Omental fat pad (tissue), 4 donors: ENCODE measurements at places on chromosomes 16 and 17.

DNA sequence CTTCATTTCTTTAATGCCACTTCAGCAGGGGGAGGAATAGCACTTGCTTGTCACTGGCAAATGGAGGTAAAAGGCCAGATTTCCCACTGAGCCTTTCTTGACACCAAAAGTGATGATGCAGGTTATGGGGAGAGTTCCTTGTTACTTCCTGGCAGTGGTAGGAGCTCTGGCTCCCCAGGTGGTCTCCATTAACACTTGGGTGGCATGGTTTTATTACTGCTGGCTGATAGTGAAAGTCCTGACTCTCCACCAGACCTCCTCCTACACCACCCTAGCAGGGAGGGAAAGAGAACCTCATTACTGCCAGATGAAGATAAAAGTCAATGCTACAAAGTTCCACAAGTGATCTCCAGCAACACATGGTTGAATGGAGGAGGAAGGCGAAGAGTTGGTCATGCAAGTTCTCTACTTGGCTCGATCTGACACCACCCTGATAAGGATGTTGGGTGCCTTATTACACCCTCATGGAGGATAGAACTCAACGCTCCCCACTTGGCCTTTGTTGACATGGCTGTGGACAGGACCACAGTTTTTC, 152.7 kb upstream of the GNAO1 start:
- no peak for DNase-seq

DNA sequence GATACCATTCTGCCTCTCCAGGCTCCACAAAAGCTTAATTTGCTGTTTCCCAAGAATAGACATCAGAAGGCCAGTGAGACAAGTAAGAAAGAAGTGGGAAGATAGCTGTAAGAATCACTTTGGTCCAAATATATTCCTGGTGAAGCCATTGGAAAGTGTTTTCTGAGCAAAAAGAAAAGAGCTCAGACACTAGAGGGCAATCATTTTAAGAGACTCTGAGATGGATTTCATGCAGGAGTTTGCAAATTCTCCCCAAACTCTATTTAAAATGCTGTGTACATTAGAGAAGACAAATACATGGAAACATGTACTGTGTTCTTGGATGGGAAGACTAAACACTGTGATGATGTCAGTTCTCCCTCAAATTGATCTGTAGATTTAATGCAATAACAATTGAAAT, 8.0 kb upstream of the SLC6A2 start:
- DNase-seq: no peak

- DNase-seq: no peak
Observed at GRCh38 chr16:87461466-87461991, 31.3 kb downstream of the ZCCHC14 start.

DNA sequence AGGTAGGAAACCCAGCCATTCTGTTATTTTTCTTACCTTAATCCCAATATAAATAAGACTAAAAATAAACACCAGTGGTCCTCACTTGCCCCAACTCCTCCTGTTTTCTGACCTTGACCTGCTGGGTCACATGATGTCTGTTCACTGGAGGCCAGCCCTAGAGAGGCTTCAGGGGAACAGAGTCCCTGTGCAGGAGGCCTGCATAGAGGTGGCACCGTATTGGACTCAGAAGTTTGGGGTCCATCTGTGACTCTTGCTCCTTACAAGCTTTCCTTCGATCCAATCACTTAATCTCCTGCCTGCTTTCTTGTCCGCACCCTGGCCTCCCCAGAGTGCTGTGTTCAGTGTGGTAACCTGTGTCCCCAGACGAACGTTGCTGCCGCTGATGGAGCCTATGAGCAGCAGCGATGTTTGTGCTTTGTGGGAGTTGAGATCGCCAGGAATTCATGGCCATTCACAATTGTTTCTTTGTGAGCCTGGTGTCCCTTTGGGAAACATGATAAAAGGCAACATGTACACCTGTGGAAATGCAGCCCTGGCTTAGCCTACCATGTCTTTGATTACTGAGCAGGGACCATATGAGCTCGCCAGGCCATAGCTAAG, 4.7 kb downstream of the IGSF6 start:
- no peak for DNase-seq

DNA sequence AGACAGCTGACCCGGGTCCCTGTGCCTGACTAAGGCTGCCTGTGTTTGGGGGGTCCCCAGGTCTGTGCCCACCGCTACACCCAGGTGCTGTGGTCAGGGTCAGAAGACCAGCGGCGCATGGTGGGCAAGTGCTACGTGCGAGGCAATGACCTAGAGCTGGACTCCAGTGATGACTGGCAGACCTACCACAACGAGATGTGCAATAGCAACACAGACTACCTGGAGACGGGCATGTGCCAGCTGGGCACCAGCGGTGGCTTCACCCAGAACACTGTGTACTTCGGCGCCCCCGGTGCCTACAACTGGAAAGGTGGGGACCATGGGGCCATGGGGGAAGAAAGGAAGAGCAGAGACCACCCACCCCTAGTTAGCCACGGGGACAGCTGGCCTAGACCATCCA, 12.1 kb downstream of the ITGA3 start:
- DNase-seq: no peak

- no peak for DNase-seq
Observed at GRCh38 chr17:72804949-72805707, 287.4 kb downstream of the SLC39A11 start.

GRCh38 chr16:66389256-66390176, 23.0 kb downstream of the CDH5 start:
- no peak for DNase-seq

GRCh38 chr17:57400648-57401047, 144.3 kb downstream of the MSI2 start:
- DNase-seq: no peak

- no peak for DNase-seq
Observed at GRCh38 chr16:83433201-83433600, 374.6 kb upstream of the HSBP1 start.

- DNase-seq: no peak
Observed at GRCh38 chr16:64132190-64132589, 989.7 kb downstream of the CDH11 start.

- no peak for DNase-seq
Observed at GRCh38 chr17:39943702-39944392, 16.3 kb downstream of the LRRC3C start.

DNA sequence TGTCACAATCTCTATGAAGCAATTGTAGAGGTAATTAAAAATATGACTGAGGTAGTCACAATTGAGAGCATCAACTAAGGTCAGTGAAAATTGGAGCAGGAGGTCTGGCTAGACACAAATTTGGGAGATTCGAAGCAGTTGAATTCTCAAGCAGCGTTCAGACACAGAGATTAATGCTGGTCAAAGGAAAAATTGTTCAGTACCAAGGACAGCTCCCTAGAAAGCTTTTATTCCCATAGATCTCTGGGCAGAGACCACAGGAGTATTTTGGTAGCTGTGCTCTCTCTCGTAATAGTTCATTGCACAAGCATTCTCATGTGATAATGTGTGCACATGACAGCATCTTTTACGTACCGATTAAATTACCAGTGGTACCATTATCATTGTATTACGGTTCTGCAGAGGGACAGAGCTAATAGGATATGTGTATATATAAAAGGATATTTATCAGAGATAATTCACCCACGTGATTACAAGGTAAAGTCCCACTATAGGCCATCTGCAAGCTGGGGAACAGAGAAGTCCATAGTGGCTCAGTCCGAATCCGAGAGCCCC, 387.5 kb upstream of the HSBP1 start:
- DNase-seq: no peak

- DNase-seq: no peak
Observed at GRCh38 chr17:42255445-42255844, 20.7 kb downstream of the STAT5B start.

DNA sequence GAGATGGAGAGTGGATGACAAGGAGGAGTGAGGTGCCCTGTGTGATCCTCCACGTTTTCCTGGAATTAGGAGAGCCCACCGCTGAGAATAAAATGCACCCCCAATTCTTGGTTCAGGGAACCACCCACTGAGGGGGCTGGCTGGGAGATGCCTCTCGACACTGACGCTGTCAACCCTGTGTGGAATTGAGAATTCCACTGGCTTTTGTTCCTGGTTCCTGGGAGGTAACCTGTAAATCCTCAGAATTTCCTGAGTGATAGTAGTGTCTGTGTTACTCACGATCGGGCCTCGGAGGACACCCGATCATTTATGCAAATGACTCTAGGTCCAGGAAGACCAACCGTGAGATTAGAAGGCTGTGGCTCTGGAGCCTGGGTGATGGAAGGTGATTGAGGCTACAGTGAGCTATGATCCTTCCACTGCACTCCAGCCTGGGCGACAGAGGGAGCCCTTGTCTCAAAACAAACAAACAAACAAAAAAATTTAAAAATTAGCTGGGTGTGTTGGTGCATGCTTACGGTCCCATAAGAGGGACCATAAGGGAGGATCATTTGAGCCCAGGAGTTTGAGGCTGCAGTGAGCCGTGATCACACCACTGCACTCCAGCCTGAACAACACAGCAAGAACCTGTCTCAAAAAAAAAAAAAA, 11.7 kb upstream of the PRPSAP1 start:
- no peak for DNase-seq

DNA sequence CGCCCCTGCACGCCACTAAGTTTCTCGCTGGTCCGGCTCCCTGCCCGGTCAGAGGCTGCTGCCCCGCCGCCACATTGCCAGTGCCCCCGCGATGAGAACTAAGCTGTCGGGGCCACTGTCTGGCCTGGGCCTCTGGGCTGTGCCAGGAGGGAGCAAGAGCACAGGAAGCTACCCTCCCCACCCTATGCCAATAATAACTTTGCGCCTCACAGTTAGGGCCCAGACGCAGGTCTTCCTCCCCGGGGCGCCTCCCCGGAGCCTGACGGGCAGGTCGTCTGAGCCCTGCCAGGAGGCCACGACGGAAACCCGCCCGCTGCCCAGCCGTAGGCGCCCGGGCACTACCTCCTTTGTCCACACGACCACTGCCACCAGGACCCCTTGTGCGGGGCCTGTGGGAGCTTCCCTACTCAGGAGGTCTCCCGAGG, 1.5 kb downstream of the ZFPM1 start:
- DNase-seq: no peak

GRCh38 chr17:34633351-34633750, 54.0 kb downstream of the TMEM132E start:
- DNase-seq: no peak

GRCh38 chr16:13936596-13937081, 16.7 kb downstream of the ERCC4 start:
- DNase-seq: no peak

DNA sequence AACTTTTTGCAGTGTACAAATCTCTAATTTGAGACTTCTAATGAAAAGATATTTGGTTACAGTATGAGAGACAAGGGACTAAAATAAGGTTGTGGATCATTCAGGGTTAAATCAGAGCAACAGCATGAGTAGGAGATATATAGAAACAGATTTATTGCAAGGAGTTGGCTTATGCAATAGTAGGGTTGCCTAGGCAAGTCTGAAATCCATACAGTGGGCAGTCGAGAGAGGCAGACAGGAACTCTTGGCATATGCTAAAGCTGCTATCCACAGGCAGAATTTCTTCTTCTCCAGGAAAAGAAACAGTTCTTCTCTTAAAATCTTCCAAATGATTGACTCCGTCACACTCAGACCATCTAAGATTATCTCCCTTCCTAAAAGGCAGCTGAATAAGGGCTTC, 500.8 kb downstream of the MAF start:
- DNase-seq: no peak

DNA sequence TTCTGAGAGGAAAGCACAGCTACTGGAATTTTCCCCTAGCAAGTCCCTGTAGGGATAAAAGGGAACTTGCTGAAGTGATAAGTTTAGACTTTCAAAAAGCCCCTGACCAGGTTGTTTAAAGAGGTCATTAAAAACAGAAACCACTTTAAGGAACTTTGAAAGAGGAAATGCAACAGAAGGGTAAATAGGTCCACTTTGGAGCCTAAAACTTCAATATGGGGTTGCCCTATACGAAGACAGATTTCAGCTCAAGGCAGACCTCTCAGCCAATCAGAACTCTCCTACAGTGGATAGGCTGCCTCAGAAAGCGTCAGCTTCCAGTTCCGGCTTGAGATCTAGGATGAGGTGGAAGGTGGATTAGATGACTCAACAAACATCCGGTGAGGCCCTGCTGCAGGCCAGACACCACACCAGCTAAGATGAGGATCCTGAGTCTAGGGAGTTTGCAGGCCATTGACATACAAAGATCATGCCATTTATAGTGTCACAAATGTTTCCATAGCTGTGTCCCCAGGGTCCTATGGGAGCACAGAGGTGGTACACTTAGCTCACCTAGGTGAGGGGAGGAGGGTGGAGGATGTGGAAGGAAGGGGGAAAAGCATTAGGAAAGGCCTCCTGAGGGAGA, 7.9 kb upstream of the MFSD6L start:
- no peak for DNase-seq

GRCh38 chr16:4389051-4389955, 17.7 kb downstream of the VASN start:
- no peak for DNase-seq

DNA sequence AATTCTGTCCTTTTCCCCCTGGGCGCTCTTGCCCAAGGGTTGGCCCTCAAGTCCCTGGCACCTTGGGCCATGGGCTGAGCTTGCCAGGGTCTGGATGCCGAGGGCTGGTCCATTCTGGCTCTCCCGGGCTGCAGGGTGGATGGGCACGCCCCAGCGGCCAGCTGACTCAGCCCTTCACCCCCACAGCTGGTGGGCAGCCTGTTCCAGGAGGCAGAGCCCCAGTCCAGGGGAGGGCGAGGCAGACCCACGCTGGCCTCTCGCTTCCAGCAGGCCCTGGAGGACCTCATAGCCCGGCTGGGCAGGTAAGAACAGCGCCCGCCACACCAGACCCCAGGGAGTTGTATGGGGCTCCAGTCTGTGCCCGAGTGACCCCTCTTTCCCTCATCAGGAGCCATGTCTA, 15.0 kb downstream of the MYO15B start:
- no peak for DNase-seq

GRCh38 chr16:29698484-29699323, 19.7 kb downstream of the QPRT start:
- DNase-seq: no peak

- no peak for DNase-seq
Observed at GRCh38 chr17:79732804-79733691, 2.3 kb downstream of the ENPP7 start.

- DNase-seq: no peak
Observed at GRCh38 chr17:17361867-17362539, 58.8 kb downstream of the NT5M start.

- no peak for DNase-seq
Observed at GRCh38 chr17:9928601-9929333, 23.7 kb upstream of the RCVRN start.

- no peak for DNase-seq
Observed at GRCh38 chr16:84341528-84342295, 26.6 kb upstream of the ATP2C2 start.

- no peak for DNase-seq
Observed at GRCh38 chr17:55330344-55330933, 65.7 kb downstream of the HLF start.

DNA sequence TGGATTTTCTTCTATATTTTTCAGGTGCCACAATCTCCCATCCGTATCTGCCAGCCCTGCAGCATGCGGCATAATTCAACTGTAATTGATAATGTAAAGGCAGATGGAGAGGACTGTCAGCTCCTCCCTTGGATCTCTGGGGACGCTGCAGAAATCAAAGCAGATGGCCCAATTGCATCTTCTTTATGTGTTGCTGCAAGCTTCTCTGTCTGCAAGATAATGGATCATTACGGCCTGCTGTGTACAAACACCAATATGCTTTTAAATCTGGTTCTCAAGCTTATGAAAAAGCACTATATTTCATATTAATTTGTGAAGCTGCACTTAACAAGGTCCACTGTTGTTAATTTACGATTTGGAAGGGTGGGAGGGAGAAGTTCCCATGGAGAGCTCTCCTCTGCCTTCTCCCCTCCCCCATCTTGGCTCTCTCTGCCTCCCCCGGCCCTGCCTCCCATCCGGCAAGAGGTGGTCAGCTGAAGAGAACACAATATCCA, 607.5 kb downstream of the TOX3 start:
- DNase-seq: no peak
